ENCODE measurements at places on chromosomes 11 and 22.

GRCh38 chr22:35596821-35597220 lies 20.3 kb downstream of the MB start:
- no peak for DNase-seq

DNA sequence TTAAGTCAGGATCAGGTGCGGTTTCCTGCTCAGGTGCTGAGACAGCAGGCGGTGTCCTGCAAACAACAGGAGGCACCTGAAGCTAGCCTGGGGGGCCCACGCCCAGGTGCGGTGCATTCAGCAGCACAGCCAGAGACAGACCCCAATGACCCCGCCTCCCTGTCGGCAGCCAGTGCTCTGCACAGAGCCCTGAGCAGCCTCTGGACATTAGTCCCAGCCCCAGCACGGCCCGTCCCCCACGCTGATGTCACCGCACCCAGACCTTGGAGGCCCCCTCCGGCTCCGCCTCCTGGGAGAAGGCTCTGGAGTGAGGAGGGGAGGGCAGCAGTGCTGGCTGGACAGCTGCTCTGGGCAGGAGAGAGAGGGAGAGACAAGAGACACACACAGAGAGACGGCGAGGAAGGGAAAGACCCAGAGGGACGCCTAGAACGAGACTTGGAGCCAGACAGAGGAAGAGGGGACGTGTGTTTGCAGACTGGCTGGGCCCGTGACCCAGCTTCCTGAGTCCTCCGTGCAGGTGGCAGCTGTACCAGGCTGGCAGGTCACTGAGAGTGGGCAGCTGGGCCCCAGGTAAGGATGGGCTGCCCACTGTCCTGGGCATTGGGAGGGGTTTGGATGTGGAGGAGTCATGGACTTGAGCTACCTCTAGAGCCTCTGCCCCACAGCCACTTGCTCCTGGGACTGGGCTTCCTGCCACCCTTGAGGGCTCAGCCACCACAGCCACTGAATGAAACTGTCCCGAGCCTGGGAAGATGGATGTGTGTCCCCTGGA lies at the start of gene MYO7A:
Gene MYO7A (plus strand): TSS at position 327 of the 772 bp plus-strand sequence. CDS start 2,389 bp downstream, outside the sequence.
- peak; percentile 27 for DNase-seq

- no peak for DNase-seq
Measured at GRCh38 chr22:32665676-32666075, 135.8 kb upstream of the TIMP3 start.

DNA sequence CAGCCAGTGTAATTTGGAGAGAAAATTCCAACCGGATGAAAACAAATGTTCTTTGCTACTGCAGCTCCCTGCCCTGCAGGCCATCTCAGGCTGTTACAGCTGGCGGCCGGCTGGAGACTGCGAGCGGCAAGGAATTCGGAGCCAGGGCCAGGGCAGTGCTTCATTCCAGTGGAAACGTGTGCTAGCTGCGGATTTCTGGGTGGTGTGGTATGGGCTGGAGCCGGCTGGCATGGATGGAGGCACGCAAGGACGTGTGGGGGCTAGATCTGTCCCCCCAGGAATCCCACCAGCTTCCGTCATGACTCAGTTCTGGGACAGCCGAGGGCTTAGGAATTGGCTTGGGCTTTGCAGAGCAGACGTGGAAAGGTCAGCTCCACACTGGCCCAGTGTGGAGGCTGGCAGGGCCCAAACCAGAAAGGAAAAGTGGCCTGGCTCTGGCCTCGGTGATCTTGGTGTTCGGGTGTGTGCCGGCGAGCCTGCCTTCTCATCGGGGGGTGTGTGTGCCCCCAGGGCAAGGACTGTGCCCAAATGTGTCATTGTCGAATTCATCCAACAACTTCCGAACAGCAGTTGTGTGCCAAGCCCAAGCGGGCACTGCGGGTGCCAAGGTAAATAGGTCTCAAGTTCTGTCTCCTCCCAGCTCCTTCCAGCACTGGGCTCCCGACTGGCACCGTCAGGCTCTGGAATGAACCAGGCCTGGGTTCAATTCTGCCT lies 48.1 kb upstream of the SHISAL1 start:
- no peak for DNase-seq

DNA sequence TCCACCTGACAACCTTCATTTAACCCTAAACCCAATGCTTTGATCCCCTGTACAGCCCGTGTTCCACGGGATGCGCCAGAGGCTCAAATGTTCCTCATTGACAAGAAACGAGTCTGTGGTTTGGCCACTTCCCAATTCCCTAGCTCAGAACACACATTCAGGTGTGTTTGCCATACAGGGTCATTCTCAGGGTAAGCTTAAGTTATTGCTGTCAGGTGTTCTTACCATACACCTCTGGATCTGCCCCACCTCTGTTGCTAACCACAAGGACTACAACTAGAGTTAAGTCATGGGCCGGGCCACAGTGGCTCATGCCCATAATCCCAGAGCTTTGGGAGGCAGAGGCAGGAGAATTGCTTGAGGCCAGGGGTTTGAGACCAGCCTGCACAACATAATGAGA lies 45.6 kb upstream of the POLD3 start:
- DNase-seq: no peak

GRCh38 chr22:28473258-28473657 lies 206.4 kb downstream of the TTC28 start:
- no peak for DNase-seq

DNA sequence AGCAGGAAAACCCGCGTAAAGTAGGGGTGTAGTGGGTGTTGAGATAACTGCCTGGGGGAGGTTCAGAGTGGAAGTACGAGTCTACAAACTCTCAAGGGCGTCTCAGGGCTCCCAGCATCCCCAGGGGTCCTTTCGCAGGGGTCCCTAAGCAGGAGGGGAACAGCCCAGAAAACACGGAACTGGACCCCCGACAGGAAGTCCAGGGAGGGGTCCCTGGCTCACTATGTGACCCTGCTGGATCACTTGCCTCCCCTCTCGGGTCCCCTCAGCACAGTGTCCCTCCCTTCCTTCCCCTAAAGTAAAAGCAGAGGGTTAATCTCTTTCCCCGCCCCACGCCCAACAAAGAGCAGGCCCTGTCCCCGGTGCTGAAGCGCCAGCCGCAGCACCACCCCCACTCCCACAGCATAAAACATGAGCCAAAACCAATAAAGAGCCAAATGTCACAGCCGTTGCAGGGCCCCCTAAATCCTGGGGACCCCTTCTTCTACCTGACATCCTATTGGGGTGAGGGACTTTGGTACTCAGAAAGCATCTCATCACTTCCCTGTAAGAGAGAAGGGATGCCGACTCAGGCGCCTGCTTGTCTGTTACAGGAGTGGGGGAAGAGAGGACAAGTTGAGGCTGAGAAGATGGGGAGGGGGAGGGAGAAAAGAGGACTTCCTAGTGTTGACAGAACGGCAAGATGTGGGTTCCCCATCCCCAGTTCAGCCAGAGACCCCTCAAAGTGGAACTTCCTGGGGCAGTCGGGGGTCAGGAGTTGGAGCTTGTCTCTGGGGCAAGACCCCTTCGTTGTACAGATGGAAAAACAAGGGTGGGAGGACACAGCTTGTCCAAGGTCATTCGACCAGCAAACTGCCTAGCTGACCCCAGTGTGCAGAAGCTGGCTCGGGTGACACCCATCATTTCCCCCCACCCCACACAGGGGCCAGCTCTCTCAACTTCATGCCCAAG lies 1.4 kb upstream of the NEFH start:
- DNase-seq: no peak

DNA sequence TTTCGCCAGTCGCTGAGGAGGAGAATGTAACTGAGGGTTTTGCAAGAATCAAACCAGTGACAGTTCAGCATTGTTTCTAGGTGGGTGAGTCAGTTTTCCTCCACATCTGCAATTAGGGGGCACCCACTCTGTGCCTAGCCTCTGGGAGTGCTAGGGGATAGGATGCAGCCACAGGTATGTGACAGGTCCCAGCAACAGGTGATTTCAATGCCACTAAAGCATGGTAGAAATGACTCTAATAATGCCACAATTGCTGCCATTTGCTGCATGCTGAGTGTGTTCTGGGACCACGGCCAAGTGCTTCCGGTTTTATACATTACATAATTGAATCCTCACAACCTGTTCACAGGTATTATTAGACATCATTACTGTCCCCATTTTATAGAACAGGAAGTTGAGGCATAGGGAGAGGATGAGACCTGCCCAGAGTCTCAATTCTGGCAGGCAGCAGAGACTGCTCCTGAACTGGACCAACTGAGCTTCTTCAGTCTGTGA lies 556 bp downstream of the CRYBB2 start:
- DNase-seq: no peak

DNA sequence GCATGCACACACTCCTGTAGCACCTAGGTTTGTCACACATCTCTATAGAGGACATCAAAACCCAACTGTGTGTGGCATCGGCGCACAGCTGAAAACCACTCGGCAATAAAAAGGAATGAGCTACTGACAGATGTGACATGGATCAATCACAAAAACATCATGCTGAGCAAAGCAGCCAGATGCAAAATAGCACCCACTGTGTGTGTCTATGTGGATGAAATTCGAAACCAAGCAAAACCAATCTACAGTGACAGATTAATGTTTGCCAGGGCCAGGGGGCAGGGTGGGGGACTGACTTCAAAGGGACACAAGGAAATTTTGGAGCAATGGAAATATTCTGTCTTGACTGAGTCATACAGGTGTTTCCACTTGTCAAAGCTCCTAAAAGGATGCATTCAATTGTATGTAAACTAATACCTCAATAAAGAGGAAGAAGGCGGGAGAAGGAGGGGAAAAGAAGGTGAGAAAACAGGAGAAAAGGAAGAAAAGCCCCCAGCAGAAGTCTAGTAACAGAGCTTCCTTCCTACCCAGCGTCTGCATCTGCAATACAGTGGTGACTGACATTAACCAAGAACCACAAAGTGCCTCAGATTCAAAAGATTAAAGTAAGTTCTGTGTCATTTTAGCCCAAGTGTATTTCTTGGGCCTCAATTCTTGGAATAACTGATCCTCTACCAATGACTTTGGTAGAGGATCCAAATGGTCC lies 49.8 kb downstream of the PACSIN2 start:
- DNase-seq: peak; percentile 39

- no peak for DNase-seq
Measured at GRCh38 chr22:43483669-43484068, 71.9 kb downstream of the MPPED1 start.

GRCh38 chr11:85749287-85749834 lies 61.6 kb downstream of the SYTL2 start:
- DNase-seq: no peak

DNA sequence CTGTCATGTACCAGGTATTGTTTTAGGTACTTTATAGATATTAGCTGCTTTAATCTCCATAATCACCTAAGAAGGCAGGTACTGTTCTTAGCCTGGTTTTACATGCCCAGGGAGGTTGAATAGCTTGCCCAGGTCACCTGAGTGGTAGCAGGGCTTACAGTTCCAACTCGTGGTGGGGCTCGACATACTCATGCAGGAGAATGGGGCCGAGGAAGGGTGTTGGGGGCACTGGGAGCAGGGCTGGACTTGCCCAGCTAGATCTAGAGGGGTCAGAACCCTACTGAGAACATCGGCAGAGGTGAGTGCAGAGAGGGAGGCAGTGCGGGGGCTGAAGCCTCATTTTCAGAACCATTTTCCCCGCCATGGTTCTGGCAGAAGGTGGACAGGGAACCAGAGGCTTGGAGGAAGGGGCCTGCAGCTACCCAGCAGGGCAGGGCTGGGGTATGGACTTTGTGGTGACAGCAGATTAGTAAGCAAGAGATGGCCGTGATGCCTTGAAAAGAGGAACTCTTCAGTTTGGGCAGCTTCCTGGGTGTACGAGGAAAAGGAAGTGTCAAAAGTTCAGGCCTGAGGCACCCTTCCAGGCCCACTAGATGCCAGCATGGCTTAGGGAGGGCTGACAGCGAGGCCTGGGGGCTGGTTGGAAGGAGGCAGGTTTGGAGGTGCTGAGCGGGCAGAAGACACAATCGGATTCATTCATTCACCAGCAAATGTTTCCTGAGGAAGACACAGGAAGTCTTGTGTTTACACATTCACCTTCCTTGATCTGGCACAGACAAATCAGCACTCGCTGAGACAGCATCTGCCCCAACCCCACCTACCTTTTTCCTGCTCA lies 54.7 kb upstream of the LYVE1 start:
- DNase-seq: no peak

DNA sequence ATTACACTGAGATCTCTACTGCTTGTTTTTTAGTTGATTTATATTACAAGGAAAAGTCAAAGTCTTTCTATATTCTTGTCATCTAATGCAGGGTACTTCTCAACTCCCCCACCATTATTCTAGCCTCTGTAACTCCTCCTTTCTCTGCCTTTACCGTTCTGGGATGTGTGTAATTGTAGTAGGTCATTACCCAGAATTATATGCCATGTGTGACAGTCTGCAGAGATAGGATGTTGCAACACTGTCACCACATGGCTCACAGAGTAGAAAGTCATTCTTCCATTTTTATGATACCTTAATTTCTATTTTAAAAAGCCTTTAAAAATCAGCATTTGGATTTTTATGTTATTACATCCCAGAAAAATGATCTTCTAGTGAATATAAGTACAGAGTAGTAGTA lies 32.7 kb downstream of the ZNF143 start:
- DNase-seq: no peak
